ENCODE measurements at places on chromosomes 3 and 15.

- no peak for DNase-seq
Observed at GRCh38 chr15:63172376-63172775, 15.1 kb upstream of the RPS27L start.

DNA sequence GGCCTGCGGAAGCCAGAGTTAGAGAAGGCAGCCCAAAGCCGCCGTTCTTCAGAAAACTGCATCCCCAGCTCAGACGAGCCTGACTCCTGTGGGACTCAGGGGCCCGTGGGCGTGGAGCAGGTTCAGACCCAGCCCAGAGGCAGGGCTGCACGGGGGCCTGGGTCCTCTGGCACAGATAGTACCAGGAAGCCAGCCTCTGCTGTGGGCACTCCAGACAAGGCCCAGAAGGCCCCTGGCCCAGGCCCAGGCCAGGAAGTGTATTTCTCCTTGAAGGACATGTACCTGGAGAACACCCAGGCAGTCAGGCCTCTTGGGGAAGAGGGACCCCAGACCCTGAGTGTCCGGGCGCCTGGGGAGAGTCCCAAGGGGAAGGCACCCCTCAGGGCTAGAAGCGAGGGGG, 23.1 kb downstream of the ALPK3 start:
- no peak for DNase-seq

DNA sequence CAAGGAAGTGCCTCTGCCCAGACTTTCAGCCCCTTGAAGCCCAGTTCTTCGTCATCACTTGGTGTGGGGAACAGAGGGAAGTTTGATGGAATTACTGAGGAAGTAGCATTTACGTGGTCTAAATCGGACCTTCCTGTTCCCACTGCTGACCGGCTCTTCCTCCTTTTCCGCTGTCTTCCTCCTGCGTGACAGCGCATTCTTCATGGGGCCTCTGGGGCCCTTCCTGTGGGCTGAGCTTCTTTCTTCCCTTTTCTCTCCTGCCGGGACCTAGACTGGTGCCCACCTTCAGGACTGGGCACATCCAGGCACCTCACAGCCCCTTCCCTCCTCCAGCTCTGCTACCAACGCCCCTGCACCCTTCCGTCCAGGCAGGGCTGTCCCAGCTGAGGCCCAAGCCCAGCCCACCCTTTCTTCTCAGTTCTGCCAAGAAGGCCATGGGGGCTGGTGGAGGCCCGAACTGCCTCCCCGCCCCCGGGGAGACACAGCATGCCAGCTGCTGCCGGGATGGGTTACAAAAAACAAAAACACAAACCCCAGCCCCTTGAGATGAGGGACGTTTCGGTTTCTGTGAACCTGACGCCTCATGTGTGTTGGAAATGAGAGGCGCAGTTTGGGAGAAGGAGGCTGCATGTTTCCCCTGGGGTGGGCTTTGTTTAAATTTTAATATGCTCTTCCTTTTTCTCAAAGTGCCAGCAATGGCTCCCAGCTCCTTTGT, 19.1 kb downstream of the ZNF710 start:
- no peak for DNase-seq

GRCh38 chr15:82799183-82799841, 6.6 kb downstream of the FSD2 start:
- DNase-seq = no peak

DNA sequence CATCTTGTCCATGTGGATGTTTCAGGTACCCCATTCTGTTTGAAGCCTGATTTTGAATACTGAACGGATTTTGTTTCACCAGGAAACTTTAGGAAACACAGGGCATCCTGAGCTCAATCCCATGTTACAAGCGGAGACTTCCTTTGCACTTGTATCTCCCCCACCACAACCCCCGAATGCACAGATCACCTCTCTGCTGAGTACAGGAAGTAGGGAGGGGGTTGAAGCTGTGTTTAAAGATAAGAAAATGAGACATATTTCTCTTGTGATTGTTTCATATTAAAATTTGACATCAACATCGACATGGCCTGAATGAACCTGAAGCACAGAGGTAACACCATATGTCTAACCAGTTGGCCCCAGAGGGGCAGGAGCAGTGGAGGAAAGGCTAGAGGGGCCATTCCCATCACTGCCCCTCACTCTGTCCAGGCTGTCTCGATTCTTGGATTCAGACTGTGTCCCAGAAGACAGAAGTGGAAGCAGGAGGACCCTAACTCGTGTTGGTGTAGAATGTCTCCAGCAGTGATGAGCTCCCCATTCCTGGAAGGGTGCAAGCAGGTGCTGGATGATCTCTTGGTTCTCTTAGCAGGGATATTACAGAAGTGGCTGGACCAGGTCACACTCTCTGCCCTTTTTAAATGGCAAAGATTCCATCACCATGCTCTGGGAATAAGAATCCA, 59.6 kb upstream of the IQSEC1 start:
- no peak for DNase-seq

DNA sequence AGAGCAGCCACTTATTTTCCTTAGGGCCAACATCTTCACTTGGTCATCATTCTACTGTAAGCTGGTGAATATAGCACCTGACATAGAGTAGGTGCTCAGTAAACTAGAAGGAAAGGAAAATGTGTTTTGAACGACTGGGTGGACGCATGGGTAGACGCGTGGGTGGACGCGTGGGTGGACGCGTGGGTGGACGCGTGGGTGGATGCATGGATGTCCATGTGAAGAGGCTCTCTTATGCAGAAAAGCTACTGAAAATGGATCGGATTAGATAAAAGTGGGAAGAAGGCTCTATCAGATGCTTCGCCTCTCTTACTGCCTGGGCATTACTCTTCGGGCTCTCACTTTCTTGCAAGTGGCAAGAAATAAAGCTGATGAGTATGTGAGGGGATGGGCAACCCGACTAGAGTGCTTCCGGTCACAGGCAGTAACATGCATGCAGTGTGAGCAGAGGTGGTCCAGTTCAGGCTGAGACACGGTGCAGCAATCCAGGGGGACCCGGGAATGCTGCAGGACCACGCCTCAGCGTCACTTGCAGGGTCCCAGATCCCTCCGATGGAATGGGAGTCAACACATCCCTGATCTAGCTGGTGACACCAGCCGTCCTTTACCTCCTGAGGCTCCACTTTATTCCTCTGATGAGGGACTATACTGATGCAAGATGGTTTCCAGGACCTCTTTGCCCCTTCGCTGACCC, 138.0 kb upstream of the MEF2A start:
- no peak for DNase-seq

Data from AG04450 (cell line).